CD14-positive monocyte (primary cell): ENCODE measurements at places on chromosomes 5 and 9. TPM values are rescaled to one million over a fixed set of nuclear protein-coding genes. Genes with fewer than 3 reads are reported as not detected.

Gene CD14
- polyA plus RNA-seq, result 2,434 TPM

Gene RASEF
- polyA plus RNA-seq, result not detected in 2 replicates

Gene OR1N2
- not detected for polyA plus RNA-seq

Gene ADAMTS13
- polyA plus RNA-seq, result not detected

Gene C5orf46
- polyA plus RNA-seq, result not detected

Gene SOWAHA
- polyA plus RNA-seq, result not detected

Gene EFNA5
- 0.01 TPM in 1 of 2 replicates, not detected in the other for polyA plus RNA-seq

Gene DNAI1
- polyA plus RNA-seq, result not detected

Gene OGN
- polyA plus RNA-seq, result not detected in 2 replicates

Gene ACSL6
- polyA plus RNA-seq, result not detected

Gene C9orf50
- polyA plus RNA-seq, result not detected

Gene CATSPER3
- polyA plus RNA-seq, result 0.32 and 0.60 TPM in 2 replicates

Gene ANKRD55
- polyA plus RNA-seq, result 0.28 TPM

Gene FST
- not detected for polyA plus RNA-seq

DNA sequence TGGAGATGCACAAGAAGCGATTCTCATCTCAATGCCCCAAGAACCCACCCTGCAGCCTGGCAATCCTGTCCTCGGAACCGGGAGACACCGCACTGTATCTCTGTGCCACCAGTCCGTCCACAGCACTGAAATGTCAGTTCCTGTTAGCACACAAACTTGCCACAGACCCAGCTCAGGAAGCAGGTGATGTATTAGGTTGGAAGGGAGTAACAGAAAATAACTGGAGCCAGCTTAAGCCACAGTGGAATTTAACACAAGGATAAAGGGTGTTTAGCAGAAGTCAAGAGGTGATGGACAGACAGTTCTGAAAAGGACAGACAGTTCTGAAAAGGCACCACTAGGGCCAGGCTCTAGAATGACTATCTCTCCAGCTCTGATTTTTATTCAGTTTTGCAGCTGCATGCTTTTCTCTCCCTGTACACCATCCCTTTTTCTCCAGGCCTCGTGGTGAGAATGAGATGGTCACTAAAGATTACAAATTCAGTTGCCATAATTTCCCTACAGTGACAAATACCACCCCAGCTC lies 114.4 kb downstream of the ANKRD18B start:
- DNase-seq, result no peak

DNA sequence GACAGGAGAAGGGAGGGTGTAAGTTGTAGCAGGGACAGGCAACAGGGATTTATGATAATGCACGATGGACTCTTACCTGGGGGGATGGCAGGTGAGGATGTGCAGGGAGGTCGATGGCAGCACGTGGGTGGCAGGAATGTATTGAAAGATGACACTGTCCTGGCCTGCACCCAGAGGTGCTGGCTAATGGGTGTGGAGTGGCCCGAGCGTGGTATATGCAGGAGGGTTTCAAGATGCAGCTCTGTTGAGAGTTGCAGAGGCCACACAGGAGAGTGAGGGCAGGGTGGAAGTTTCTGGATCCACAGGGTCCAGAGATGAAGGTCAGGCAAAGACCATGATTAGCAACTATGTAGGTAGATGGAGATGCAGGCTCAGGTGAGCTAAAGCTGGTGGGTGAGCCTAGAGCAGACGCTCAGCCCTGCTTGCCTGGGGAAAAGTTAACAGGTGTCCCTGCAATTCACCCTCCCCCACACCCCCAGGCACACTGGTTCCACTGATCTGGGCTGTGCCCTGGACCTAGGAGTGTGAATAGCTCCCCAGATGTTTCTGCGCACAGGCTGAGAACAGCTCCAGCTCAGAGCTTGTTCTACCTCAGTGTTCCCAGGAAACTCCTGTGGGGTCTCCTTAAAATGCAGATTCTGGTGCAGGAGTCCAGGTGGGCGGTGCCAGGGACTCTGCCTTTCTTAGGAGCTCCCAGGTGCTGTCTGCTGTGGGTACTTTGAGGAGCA lies 21.5 kb upstream of the S1PR3 start:
- DNase-seq, result no peak

DNA sequence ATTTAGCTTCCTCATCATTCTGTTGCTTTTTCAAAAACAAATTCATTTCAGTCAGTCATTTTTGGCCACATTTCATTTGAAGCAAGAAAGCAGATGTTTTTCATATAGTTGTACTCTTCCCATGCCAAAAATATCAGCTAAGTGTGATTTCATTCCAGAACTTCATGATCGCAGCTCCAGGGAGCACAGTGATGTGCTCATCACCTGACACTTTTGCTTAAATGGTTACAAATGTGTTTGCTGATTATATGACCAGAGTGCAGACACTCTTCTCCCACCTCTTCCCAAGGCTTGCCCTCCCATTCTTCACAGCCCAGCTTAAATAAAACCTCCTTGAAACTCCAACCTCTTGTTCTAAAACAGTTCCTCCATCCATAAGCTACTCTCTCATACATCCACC lies 32.6 kb downstream of the GABRB2 start:
- DNase-seq, result no peak

- DNase-seq, result peak; percentile 16
Measured at GRCh38 chr5:157917899-157918809, 59.2 kb upstream of the CLINT1 start.

DNA sequence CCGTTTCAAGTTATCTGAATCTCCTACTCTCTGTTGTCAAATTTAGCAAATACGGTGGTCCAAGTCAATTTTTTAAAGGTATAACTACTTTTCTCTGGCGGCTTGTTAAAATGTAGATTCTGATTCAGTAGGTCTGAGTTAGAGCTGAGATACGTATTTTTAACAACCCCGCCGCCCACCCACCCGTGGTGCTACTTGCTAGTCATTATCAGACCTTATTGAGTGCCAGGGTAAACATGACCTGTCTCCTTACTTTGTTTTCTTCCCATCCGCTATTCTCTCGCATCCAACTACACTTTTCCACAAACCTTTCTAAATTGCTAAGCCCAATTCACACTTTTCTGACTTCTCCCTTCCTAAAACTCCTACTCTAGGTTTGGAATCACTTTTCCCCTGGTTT lies 694 bp upstream of the PLAA start:
- DNase-seq, result no peak

DNA sequence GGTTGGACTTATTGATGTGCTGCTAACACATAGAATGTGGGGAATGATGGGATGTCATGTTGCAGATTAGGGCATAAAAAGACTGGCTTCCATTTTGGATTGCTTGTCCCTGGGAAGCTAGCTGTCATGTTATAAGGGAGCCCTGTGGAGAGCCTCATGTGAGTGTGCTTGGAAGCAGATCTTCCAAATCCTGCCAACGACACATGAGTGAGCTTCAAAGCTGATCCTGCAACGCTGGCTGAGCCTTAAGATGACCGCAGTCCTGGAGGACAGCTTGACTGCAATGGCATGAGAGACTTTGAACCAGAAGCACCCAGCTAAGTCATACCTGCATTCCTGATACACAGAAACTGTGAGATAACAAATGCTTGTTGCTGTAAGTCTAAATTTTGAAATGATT lies 63.6 kb downstream of the NRG2 start:
- DNase-seq, result no peak

- no peak for DNase-seq
Measured at GRCh38 chr5:108743319-108743718, 4.4 kb upstream of the FER start.

DNA sequence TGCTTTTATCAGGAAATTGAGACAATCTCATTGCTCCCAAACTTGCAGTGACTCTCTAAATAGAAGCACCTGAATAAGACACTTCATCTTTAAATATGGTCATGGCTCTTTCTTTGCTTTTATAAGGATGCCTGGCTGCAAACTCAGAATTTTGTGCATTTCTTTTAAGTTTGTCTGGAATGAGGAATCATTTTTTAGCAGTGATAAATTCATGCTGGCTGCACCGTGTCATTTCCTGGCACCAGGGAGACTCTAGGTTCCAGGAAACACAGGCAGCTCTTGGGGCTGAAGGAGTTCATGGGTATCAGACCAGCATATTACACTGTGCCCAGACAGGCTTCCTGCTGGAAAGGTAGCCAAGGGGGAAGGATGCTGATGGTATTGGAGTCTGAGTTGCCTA lies 109.9 kb downstream of the NUDT12 start:
- no peak for DNase-seq

GRCh38 chr5:129858131-129858675 lies 46.1 kb upstream of the CHSY3 start:
- DNase-seq, result no peak

GRCh38 chr9:120869726-120870125 lies 7.3 kb downstream of the PHF19 start:
- DNase-seq, result no peak

GRCh38 chr9:4328723-4329122 lies 28.9 kb upstream of the GLIS3 start:
- DNase-seq, result no peak

DNA sequence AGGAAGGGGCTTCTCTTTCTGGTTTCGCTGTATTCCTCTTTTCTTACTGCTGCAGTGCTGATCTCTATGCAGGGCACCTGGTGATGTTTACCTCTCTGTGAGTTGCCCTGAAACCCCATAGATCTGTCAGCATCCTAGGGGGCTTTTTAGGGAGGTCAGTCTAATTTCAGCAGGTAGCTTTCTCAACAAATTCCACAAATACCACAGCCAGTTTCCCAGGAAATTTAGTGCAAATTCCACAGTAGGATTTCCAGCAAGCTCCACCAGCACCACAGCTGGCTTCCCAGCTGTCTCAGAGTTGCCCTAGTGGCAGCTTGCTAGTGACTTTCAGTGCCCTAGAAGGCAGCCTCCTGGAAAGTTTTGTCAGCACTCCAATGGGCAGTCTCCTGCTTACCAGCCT lies 379.1 kb upstream of the SMC2 start:
- DNase-seq, result no peak

- no peak for DNase-seq
Measured at GRCh38 chr5:10987276-10987924, 226.4 kb upstream of the DAP start.

DNA sequence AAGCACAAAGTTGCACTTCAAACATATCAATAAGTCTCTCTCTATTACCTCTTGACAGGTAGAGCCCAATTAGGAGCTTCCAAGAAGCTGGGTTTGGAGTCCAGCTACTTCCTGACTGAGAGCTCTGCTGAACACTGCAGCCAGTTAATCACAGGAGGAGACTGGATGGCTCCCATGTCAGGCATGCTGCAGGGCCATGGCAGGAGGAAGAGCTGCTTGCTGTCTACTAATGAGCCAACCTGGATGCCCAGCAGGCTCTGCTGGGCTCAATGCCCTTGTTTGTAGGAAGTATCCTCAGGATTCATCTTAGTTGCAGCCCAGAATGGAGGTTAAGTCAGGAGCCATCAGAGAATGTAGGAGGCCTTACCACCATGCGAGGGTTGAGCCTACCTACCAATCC lies 91.9 kb downstream of the TMEM215 start:
- no peak for DNase-seq

GRCh38 chr9:120348951-120349429 lies 231.0 kb downstream of the CDK5RAP2 start:
- DNase-seq, result no peak

DNA sequence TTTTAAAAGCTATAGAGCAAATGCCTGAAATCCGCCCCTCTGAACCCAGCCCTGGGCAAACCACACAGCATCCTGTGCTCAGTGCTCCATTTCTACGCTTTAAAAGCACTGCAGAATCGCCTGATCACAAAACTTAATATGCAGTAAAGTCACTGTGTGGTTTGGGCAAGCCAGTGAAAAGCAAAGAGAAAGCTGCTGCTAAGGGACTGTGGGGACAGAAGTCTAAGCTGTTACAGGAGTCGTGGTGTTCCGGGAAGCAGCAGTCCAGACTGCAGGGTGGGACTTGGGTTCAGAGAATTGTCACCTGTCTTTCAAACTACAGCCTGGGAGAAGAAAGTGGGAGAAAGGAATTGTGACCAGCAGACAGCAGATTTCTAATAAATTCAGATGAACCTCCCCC lies 8.2 kb downstream of the RAPGEF1 start:
- DNase-seq, result no peak

DNA sequence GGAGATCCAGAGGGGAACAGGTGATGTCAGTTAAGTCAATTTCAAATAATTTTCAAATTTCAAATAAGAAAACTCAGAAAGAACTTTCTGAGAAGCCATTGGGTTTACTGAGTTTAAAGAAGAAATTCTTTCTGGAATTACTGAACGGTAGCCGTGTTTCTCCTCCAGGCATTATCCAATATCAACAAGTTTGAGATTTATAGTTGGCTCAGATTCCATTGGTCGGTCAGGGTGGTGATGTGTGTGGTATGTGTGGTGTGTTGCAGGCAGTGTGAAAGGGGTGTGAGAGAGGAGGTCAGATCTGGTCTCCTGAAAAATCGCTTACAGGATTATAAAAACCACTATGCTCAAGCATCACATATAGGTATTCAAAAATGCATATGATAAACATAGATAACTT lies 60.1 kb downstream of the PDE4D start:
- DNase-seq, result no peak

DNA sequence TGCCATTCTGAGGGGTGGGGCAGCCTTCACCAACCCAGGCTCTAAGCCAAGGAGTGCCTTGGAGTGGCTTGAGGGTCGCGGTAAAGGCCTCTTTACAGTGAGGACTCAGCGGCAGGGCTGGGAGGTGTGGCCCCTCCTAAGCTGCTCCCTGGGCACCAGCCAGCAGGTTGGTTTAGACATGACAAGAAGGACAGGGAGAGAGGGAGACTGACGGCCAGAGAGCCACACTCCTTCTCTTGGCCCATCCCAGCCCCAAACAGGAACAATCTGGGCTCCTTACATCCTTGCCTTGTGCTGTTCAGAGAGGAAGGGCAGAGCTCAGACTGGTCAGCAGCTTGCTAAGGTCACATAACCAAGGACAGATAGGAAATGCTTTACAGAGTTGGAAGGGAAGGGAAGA lies 94.5 kb downstream of the LMX1B start:
- DNase-seq, result no peak

DNA sequence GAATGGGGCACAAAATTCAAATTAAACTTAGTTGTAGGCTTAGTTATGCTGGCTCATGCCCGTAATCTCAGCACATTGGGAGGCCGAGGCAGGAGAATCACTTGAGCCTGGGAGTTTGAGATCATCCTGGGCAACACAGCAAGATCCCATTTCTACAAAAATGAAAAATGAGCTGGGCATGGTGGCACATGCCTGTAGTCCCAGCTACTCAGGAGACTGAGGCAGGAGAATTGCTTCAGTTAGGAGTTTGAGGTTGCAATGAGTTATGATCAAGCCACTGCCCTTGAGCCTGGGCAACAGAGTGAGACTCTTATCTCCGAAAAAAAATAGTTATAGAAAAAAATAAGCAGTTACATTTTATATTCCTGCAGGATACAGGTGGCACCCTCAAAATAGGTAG lies 20.7 kb upstream of the GFPT2 start:
- no peak for DNase-seq

DNA sequence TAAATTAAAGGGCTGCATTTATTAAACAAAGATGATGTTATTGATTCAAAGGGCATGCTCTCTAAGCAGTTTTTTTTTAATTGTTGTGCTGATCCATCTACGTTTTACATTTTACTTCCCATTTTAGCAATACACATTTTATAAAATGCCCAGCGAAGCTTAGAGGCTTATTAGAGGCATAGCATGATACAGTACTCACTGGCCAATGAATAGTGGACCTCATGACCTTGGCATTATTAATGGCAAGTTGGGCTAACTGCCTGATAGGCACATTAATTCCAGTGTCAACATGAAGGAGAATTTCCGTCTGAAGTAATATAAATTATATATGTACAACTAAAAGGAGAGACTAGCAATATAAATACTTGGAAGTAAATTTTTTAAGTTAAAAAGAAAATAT lies 837.2 kb downstream of the EFNA5 start:
- no peak for DNase-seq
